NK-92 treated with Interleukin-12 subunit alpha and Interleukin-12 subunit beta, amount 100 ng/mL, for 24 hours (cell line): ENCODE measurements at places on chromosomes 1 and 21.

DNA sequence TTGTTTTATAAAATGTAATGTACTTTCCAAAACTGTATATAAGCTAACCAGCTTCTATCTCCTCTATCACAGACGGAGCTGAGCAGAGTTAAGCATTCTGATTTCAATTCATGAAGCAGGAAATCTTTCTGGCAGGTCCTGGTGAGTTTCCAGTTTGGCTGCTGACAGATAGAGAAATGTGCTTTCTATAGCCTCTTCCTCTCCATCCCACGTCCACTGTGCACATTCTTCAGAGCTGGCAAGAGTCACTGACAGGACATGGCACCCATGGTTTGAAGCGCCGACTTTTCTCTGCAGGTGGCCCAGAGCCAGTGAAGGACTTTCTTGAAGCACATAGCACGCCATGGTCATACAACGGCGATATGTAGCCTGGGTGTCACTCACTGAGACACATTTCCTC lies 52.3 kb upstream of the POU2F1 start:
- no peak for DNase-seq

GRCh38 chr21:33025489-33026442 lies at the start of gene OLIG2:
Gene OLIG2 (plus strand): TSS chr21:33025935. CDS start chr21:33026863, 928 bp downstream.
- no peak for DNase-seq

GRCh38 chr1:110348771-110349170 lies 9.6 kb downstream of the RBM15 start:
- no peak for DNase-seq

- no peak for DNase-seq
These were observed 32.0 kb upstream of the FAM89A start for GRCh38 chr1:231072041-231072440.

DNA sequence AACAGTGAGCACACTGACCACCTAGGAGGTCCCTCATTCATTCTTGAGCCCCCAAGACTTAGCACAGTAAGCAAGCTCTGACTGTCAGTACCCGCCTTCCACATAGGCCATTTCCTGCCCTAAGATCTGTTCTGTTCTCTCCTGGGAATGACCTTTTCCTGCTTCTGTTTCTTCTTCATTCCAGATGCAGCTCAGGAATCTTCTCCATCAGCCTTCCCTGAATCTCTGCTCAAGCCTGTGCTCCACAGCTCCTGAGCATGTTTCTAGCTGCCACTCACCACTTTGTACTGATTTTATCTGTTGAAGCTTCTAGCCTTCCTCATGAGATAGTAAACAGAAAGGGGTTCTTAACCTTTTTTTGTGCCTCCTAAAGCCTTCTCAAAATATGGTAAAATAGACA lies 56.6 kb downstream of the ZNF281 start:
- DNase-seq = no peak

DNA sequence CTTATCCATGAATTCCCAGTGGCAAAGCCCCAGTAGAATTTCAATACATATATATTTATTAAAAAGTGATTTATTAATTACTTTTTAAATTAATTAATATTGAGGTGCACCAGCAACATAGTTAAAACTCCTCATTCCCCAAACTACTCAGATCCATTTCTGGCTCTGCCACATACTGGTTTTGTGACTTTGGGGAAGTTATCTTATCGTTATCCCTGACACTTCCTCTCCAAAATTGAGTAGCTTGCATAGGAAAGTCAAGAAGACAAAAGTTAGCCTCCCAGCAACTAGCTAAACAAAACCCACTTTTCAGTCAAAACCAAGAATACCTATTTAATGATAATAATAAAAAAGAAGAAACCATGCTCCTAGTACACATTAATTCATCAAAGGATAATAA lies 35.9 kb downstream of the TCP10L start:
- DNase-seq = no peak

GRCh38 chr1:229139331-229140118 lies 131.4 kb upstream of the RAB4A start:
- DNase-seq = no peak

DNA sequence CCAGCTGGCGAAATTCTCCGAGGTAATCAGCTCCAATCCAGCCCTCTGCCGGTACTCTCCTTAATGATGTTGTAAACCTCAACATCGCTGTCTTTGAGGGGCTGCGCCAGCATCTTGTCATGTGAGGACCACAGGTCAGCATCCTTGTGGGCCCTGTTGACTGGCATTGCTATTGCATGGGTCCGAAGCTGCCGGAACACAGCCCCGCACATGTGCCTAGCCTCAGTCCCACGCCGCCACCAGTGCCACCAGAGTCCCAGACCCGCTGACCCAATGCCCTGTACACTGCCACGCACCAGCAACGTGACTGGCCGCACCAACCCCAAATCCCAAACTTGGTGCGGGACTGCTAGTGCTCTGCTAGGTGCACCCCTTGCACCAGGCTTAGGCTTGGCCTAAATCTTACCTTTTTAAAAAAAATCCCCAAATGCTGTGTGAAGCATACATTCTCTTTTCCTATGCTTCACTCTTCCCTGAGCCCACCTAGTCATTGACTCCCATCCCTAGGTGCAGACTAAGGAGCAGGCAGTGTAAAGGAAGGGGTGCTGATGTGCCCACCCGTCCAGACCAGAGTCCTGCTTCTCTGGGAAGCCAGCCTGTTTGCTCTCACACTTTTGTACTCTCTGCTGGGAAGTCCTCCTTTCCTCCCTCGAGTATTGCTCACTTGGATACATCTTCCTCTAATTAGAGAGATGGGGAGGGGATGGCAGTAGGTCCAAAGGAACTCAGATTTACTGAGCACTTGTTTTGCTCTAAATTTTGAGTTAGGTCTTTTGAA lies 81.9 kb upstream of the ARTN start:
- no peak for DNase-seq

GRCh38 chr1:43058545-43059360 lies 100.1 kb upstream of the SLC2A1 start:
- DNase-seq = no peak

GRCh38 chr1:208228550-208228949 lies 15.6 kb downstream of the PLXNA2 start:
- DNase-seq = no peak

- no peak for DNase-seq
These were observed 8.7 kb upstream of the MDM4 start for GRCh38 chr1:204507317-204508105.

DNA sequence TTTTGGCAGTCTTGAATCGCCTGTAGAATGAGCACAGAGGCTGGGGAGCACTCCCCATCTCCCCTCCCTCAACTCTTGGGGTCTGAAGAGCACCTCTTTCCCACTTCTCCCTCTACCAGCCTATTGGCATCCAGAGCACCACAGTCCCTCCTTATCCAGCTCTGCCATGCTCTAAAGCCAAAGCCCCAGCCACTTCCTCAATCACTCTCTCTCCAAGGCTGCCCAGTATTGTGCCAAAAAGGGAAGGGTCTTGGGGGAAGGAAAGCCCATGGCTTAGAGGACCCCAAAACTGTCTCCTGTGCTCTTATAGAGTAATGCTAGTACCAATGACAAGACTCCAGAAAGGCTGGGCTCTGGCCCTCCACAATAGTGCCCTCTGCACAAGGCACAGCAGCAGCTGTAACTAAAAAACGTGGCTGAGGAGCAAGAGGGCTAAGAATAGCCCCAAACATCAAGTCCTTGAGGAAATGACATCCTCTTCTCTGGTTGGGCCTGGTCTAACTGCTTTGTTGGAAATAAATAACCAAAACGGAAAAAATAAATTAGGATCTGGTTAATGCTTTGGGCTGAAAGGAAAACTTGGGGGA lies 28.4 kb downstream of the SLC27A3 start:
- DNase-seq = no peak
